ENCODE measurements at places on chromosomes 4 and X.
A peak's percentile ranks its signal among the peaks of the same experiment; 100 is the strongest.

- DNase-seq = no peak
Observed at GRCh38 chr4:110335399-110335798, 137.0 kb upstream of the ELOVL6 start.

- peak; percentile 42 for DNase-seq
Observed at GRCh38 chr4:76212851-76213414, 691 bp downstream of the SCARB2 start.

DNA sequence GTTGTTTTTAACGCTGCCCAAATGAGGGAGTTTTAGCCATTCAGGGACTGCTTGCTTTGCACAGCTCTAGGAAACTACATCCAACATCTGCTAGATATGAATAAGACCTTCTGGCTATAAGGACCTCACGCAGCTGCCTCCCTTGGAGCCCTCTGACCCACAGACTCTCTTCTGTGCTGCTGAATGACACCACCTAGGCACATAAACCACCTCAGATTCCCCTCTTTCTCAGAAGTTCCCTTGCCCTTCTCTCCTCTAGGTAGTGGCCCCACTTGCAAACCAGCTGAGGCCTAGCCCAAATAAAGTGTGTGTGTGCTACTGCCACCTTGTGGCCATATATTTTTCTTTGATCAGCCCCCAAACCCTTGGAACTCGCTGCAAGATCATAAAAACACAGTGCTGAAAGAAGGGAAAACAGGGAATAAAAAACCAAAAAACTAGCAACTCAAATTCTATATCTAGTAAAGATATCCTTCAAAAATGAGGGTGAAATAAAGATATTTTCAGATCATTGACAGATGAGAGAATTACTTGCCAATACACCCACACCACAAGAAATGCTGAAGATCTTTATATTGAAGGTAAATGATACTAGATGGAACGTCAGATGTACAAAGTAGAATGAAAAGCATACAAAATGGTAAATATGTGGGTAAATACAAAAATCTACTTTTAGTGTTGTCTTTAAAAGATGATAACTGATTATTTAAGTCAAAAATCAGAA, 265.9 kb downstream of the ADAMTS3 start:
- peak; percentile 16 for DNase-seq

GRCh38 chr4:8250637-8251036, 18.9 kb upstream of the HTRA3 start:
- DNase-seq = no peak

- peak; percentile 72 for DNase-seq
Observed at GRCh38 chr4:175891851-175892250, 79.8 kb upstream of the GPM6A start.

- DNase-seq = no peak
Observed at GRCh38 chr4:155639704-155640523, 26.7 kb upstream of the GUCY1A1 start.

- no peak for DNase-seq
Observed at GRCh38 chr4:87895964-87896621, 63.3 kb downstream of the MEPE start.

DNA sequence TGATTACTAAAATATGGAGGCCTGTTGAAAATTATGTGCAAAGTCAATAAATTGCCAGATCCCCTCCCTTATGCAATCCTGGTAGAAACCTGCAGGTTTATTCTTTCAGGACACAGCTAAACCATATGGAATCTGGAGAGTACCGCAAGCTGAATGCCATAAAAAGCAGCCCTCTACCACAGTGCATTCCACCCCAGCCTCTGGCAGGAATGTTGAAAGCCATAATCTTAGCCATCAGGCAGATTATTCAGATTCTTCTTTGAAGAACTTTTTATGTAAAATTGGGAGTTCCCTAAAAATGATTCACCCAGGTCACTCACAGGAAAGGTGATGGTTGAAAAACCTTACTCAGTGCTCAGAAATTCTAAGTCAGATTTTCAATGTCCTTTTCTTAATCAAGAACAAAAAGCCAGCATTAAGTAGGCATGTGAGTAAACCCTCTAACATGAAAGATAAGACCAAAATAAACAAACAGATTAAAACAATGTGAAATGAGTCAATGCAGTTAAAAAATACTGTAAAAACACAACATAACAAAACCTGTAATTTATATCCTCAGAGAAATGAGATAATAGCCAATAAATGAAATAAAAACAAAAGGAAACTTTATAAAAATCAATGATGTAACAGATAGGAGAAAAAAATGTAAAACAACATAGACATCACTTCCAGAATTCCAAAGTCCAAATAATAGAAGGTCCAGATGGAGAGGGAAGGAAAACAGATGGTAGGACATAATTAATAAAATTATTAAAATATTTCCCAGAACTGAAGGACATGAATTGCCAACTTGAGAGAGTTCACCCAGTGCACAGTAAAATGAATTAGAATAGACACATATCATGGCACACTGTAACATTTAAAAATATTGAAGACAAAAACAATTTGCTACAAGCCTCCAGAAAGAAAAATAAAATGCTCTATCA, 226.9 kb downstream of the FSTL5 start:
- DNase-seq = peak; percentile 37

DNA sequence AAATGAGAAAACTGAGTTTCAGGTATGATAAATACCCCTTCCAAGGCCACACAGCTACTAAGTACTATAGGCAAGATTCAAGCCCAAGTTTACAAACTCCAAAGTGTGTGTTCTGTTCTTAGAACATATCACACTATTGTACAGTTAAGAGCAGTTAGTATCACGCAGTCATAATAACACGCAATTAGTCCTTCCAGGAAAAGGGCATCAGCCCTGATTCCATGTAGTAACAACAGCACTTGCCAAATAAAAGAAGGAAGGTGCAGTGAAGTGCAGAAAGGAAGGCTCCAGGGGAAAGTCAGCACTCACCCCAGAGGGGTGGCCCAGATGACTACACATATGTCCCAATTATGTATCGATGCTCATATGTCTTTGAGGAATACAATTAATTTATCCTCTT, 4.4 kb downstream of the TASL start:
- no peak for DNase-seq

DNA sequence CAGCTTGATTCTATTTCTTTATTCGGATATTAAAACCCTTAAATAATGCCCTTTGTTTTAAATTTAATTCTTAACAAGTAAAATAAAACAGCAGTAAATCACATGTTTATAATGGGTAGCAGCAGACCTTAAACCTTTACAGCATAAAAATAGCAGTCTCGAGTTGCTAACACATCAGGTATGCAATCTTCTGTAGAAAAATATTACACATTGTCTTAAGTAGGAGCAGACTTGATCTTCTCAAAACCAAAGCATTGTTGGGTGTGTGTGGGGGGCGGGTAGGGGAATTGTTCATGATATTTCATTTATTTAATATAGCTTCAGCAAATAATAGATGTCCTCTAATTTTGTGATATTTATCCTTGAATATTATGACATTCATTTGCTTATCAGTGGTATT, 331.4 kb downstream of the PCDH7 start:
- no peak for DNase-seq

GRCh38 chr4:176498617-176499256, 179.0 kb downstream of the SPCS3 start:
- no peak for DNase-seq

DNA sequence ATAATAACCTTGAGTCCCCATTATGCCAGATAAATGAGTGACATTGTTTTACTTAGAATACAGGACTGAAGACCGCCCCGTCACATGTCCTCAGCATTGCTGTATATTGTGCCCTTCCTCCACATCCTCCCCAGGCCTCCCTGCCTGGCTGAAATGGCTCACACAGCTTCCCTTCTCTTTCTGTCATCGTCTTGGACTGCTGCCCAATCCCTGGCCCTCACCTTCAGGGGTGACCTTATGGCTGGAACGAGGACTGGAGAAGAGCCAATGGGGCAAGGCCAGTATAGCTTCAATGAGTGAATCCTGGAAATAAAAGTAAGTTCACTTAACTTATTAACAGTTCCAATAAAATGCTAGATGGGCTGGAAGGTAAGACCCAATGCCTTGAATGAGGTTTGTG, 2.7 kb downstream of the KCNE5 start:
- DNase-seq = no peak

DNA sequence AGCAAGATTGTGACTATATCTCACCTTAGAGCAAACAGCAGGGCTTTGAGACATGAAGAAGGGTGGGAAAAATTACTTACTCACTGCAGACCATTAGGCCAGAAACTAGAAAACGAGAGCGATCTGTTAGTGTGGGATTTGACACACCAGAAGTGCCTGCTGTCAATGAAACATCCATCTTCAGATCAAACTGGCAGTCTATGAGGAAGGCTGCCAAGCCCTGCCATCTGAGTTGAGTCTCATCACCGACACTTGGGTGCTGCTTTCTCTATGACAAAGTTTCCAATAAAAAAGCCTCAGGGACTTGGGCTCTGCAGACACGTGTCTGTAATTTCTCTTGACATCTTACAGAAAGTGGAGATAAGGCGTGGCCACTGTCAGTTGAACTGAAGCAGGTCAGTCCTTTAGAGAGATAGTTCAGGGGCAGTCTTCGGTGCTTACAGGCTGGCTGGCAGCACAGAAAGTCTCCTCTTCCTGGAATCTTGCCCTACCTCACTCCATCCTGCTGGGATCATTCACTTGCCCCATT, 40.1 kb upstream of the LDB2 start:
- no peak for DNase-seq

DNA sequence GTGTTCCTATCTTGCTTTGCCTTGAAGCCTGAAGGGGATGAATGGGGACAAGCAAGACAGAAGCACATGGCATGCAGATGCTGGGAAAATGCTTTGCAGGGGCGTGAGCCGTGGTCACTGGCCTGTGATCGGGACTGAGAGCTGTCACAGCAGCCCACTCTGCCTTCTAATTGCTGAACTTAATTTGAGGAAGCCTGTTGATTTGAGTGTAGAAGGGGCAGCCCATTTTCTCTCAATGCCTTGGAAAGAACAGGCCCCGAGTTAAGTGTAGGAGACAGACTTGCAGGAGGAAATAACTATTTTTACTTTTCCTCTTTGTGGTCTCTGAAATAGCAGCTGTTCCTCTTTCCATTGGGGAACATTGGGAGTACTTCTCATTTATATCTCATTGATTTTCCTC, 26.1 kb upstream of the TBC1D1 start:
- no peak for DNase-seq

DNA sequence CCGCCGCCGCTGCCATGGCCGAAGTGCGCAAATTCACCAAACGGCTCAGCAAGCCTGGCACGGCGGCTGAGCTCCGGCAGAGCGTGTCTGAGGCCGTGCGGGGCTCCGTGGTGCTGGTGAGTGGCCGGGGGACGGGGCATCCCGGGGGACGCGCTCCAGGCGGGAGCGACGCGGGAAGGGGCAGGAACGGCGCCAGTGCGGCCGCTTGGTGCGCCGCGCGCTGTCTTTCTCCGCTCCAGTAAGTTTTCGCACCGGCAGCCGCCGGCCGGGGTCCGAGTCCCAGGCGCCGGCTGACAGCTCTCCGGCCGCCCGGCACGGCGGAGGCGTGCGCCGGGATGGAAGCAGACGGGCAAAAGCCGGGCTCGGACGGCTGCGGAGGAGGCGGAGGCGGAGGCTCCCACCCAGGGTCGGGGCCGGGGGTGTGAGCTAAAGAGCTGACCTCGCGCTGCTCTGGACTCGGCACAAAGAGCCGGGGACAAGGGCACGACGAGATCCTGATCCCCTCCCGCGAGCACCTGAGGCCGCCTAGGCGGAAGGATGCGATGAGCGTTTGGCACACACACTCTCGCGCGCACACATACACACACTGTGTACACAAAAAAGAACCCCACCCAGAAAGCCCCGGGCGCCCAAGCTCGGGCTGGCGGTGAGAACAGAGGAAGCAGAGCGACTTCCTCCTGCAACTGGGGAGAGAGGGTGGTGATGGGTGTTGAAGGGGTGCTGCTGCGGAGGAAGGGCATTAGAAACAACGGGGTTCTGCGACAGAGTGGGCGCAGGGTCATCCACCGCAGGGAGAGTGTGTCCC, 545 bp downstream of the DOCK11 start:
- peak; percentile 88 for DNase-seq

Measured in NCI-H69 (cell line).